ENCODE measurements at places on chromosomes 3 and 15.

DNA sequence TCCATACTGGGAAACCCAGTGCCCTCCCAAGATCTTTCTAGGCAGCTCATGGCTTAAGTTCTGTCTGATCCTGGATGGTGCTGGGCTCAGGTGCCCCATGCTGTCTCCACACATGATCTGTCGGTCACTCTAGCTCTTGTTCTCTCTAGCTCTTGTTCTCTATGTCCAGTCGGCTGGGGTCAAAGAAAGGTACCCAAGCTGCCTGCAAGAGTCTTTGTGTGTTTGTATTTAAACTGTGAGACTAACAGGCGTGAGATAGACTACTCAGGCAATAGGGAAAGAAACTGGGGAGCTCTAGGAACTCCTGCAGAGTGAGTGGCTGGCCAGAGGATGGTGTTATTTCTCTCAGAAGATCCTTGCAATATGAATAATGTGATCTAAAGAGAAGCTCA is 40.2 kb downstream of the GPR156 start:
- no peak for DNase-seq

- DNase-seq = no peak
These were observed 212.4 kb downstream of the OPA1 start for GRCh38 chr3:193805448-193805847.

DNA sequence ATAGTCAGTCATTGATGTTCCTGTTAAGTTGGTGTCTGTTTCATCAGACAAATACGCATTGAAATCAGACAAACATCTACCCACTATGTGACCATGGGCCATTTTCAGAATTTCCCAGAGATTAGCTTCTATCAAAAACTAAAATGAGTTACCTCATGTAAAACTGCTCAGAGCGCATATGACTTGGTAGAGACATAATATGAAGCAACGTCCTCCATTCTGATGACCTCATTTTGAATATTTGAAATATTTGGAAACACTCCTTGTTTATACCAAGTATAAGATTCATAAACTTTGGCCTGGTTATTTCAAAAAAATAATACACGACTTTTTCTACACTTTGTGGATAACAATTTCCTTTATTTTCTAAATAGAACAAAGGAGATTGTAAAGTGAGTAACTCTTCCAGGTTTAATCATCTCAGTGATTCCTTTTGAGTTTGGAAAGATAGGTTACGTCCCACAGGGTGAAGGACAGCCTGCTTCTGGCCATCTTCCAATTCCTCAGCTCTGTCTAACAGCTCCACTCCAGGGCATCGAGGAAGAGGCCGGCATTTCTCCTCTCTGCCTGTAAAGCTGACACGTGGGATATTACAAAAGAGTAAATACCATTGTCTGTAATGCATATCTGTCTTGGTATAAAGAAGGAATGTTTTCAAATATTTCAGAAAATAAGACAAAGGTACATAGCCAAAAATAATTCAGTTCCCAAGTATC is 122.6 kb downstream of the CADM2 start:
- DNase-seq = no peak

DNA sequence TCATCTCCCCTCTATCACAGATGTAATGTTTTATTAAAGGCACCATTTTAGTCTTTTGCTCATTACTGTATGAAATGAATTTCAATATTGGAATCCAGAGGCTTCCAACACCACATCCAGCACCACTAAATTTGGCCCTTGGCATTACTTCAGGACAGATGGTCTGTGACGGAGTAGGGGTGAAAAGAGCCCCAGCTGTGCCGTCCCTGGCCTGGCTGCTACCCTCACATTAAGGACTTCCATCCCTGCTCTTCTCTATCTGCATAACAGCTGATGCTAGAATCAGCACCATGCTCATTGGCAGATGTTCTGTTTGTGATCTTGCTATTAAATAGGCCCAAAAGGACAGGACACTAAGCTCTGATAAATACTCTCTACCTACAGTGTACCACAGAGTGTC is 152.9 kb downstream of the IL1RAP start:
- no peak for DNase-seq

- DNase-seq = no peak
These were observed 11.4 kb upstream of the CCDC174 start for GRCh38 chr3:14640157-14640562.

DNA sequence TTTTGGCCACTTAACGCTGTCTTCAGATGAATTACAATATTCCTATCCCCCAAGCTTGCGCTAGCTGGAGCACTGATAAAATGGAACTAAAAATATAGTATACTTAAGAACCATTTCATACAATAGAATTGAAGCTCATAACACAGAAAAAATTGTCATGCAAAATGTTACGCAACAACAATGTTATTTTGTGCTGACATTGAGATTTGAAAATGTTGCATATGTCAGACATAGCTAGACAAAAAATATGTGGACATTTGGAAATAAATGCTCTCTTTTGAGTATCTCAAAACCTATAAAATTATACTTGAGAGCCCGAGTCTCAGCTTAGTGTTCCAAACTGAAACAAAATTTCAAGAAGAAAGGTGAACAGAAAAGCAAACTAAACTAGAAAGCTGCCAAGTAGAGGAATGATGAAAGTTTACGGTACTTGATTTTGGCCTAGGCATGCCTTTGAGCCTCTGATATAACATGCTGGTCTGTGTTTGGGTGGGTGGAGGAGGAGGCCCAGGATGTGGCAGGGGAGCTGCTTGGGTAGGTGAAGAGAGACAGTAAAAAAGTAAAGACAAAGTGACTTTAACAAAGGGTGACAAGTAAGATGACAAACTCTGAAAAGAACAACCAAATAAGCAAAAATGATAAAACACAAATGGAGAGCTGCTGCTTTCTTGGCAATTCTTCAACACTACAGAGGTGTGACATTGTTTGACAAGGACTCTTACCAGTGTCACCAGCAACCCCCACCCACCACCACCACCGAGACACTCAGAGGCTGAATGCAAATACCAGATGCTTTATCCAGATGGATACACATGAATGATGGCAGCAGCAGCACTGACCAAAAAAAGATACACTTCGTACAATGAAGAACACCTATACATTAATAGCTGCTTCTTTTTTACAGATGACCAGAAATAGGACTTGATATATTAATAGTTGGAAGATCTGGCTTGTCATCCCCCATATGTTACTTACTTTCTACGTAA is 129.3 kb upstream of the FEZF2 start:
- DNase-seq = no peak

DNA sequence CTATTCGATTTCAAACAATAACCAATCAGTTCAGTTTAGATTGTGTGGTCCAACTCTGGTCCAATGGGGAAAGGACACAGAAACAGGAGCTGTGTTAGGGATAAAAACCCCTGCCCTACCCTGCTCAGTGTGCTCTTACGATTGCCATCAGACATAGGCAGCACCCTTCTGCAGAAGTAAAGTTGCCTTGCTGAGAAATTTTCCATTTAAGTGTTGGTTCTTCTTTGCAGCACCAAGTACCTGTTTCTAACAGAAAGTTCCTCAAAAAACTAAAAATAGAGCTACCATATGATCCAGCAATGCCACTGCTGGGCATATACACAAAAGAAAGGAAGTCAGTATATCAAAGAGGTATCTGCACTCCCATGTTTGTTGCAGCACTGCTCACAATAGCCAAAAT is 206.2 kb upstream of the CNTN4 start:
- no peak for DNase-seq

DNA sequence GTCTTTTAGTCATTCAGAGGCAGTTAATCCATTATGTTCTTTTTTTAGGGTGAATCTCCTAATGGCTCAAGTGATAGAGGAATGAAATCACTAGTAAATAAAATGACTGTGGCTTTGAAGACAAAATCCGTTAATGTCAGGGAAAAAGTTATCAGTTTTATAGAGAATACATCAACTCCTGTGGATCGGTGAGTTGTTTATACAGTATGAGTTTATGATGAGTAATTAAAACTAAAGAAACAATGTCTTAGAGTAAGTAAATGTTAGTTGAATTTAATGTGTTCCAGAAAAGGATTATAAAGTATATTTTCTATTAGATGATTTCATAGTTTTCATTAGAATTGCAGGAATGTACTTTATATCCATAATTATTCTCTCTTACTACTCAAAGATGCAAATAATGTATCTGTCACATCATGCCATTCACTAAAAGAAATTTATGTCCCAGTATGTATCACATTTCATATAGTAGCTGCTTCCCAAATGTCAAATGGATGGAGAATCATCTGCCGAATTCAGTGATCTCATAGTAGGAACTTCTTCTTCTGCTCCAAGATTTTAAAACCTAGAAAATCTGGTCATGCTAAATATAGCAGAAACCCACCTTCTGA is 24.1 kb upstream of the NIT2 start:
- no peak for DNase-seq

Measured in GM10248 (cell line).